ENCODE measurements at places on chromosomes 1 and 21. TPM values are rescaled to one million over a fixed set of nuclear protein-coding genes. Genes with fewer than 3 reads are reported as not detected.

The OR10J1 gene
- not detected for total RNA-seq

The FMOD gene
- total RNA-seq, result under 0.01 TPM

The PPIAL4G gene
- not detected for total RNA-seq

The ELAVL4 gene
- not detected for total RNA-seq

The LCE2C gene
- total RNA-seq, result not detected

The GJA5 gene
- total RNA-seq, result 203 TPM

The EPS8L3 gene
- total RNA-seq, result not detected

The TAS1R1 gene
- not detected for total RNA-seq

The ZNF648 gene
- total RNA-seq, result not detected

The TMEM81 gene
- total RNA-seq, result 0.65 TPM

The KLF17 gene
- not detected for total RNA-seq

All from placental epithelial cell (primary cell).